GM12865 (cell line): ENCODE measurements at places on chromosomes 13 and 19.
A peak's percentile ranks its signal among the peaks of the same experiment; 100 is the strongest.

DNA sequence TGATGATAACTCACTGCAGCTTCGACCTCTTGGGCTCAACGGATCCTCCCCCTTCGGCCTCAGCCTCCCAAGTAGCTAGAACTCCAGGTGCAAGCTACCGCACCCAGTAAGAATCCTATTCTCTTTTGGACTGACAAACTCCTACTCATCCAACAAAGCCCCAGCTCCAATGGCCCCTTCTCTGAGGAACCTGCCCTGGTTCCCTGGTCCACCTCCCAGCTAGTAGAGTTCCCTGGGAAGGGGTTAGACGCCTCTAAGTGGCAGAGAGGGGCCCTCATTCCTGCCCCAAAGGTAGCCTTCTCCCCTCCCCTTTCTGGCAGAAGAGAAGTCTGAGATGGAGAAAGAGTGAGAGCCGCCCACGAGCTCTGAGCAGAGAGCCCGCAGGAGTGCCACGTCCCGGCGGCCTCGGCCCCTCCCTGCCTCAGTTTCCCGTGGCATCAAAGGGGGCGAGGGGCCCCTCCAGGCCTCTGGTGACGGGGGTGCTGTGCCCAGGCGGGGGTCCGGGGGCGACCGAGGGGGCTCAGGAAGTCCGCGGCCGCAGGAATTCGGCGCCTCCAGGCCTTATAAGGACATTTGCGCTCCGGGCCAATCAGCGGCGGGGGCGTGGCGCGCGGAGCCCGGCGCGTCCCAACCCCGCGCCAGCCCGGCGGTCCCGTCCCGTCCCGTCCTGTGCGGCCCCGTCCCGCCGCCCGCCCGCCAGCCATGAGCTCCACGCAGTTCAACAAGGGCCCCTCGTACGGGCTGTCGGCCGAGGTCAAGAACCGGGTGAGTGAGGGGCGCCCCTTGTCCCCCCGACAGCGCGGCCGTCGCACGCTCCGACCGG lies at the start of gene CNN2:
Gene CNN2, plus strand, starts transcription at position 649 of the 823 bp plus-strand sequence. Its CDS starts 54 bp downstream, at position 703.
- DNase-seq, result peak; percentile 84

DNA sequence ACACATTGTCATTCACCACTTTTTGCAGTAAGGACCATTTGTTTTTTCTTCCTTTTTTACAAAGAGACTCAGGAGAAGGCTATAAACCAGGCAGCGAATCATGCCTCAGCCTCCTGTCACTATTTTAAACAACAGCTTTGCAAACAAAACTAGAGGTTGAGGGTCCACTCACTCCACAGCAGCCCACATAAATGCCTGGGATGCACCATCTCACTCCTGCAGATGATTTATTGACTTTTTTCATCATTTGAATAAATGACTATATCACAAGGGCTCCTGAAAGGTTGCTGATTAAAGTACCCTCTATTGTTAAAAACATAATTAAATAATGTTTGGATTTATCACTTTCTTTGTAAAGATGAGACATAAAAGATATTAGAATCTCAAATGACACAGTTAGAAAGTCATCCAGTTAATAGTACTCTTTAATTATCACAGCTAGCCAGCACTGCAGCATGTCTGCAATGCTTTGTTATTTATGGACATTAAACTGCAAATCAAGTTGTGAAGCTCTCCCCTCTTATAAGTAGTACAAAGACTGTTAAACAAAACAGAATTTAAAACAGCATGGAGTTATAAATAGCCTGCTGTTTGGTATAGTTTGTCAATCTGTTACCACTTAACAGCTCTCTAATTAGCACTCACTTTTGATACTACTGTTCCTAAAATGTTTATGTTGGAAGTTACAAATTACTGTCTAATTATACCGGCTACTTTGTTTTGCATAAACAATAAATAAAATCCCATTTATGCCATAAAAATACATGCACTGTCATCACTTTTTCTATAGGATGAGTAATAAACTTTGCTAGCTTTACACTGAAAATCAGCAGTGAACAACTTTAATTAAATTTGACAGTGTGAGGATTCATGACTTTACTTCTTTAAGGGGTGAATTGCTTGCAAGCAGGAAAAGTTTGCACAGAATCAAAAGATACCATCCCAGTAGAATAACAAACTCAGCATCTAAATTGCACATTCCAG lies 853.2 kb downstream of the UQCRFS1 start:
- DNase-seq, result no peak

GRCh38 chr19:8615813-8616596 lies 5.5 kb upstream of the ADAMTS10 start:
- DNase-seq, result peak; percentile 36

GRCh38 chr13:19586904-19587634 lies 25.7 kb upstream of the TPTE2 start:
- DNase-seq, result peak; percentile 96

DNA sequence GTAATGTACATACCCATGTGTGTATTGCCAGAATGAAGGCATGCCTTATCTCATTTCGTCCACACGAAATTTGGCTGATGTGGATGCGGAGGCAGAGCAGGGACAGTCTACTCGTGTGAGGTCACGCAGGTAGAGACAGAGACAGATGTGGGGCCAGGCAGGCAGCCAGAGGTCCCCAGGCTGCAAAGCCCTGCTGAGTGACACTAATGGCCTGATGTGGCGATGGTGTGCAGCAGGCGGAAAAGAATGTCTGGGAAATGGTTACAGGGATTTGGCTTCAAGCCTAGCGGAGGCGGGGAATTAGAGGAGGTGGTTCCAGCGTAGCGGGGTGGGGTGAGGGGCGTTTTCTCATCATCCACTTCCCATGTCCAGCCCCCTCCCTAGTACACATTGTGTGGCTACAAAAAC lies 4.2 kb upstream of the IZUMO2 start:
- no peak for DNase-seq
